HT-29 (cell line): ENCODE measurements at places on chromosomes 1 and 21. TPM values are rescaled to one million over a fixed set of nuclear protein-coding genes. Genes with fewer than 3 reads are reported as not detected.
A peak's percentile ranks its signal among the peaks of the same experiment; 100 is the strongest.

GRCh38 chr21:37700641-37701202 is 215.5 kb downstream of the KCNJ6 start:
- peak; percentile 61 for DNase-seq

GRCh38 chr1:112833806-112834205 is 118.7 kb upstream of the PPM1J start:
- no peak for DNase-seq

DNA sequence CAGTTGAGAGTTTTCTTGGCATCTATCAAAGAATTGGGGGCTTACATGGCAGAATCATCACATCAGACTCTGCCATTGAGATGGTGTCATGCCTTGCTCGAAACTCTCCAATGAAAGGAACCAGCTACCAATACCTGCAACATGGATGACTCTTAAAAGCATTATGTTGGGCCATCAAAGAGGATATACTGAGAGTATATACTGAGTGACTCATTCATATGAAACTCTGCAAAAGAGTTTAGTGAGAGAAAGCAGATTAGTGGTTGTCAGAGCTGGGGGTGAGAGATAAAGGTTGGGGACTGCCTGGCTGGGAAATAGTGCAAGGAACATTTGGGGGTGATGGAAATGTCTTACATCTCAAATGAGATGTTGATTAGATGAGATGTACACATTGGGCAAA is 14.7 kb upstream of the HMGB4 start:
- no peak for DNase-seq

PALMD gene
- total RNA-seq = 0.16 and 0.31 TPM in 2 replicates

SHE gene
- total RNA-seq = not detected in 2 replicates

ZNF648 gene
- not detected in 2 replicates for total RNA-seq
